NCI-H446 treated with DMSO at 0.1 percent for 48 hours (cell line): ENCODE measurements at places on chromosomes 12 and 14.

GRCh38 chr12:24921251-24922038, 27.5 kb downstream of the BCAT1 start:
- no peak for DNase-seq

DNA sequence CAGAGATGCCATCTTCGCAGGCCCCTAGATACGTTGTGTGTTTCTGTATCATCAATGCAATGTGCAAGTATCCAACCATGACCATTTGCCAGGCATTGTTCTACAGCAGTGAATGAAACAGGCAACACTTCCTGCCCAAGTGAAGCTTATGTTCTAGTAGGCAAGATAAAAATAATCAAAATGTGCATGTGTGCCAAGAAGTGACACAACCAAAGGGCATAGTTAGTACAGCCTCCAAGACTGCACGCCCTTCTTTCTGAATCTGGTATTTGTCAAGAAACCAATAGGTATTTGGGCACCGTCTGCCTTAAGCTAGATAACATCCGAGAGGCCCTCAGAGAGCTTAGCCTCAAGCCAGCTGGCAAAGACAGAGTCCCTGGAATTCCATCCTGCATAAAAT, 152.0 kb downstream of the TMEM132C start:
- DNase-seq: no peak

DNA sequence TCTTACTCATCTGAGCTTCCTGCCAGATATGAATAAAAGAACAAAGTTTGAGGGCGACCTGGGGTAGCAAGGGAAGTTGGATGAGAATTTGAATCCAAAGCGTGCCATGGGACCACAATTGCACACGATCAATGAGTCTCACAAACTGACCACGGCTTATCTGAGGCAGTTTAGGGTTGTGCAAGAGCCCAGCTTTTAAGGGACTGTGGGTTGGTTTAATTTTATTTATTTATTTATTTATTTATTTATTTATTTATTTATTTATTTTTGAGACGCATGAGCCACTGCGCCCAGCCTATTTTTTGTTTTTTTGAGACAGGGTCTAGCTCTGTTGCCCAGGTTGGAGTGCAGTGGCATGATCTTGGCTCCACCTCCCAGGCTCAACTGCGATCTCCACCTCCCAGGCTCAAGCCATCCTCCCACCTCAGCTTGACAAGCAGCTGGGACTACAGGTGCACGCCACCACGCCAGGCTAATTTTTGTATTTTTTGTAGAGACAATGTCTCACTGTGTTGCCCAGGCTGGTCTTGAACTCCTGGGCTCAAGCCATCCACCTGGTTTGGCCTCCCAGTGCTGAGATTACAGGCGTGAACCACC, 1.1 kb downstream of the AMDHD1 start:
- no peak for DNase-seq

GRCh38 chr14:36665887-36666415, 4.3 kb downstream of the PAX9 start:
- DNase-seq: no peak

- DNase-seq: no peak
Measured at GRCh38 chr14:60805841-60806430, 71.4 kb downstream of the MNAT1 start.

- no peak for DNase-seq
Measured at GRCh38 chr12:17235996-17236395, 630.0 kb upstream of the LMO3 start.

- no peak for DNase-seq
Measured at GRCh38 chr12:29589286-29589820, 91.9 kb upstream of the OVCH1 start.

- no peak for DNase-seq
Measured at GRCh38 chr12:46351138-46351537, 21.4 kb downstream of the SLC38A2 start.

- DNase-seq: no peak
Measured at GRCh38 chr12:123150275-123150743, 581 bp downstream of the PITPNM2 start.

- DNase-seq: no peak
Measured at GRCh38 chr12:125340791-125341190, 275.6 kb downstream of the AACS start.

- no peak for DNase-seq
Measured at GRCh38 chr12:26782372-26783130, 50.4 kb downstream of the ITPR2 start.

DNA sequence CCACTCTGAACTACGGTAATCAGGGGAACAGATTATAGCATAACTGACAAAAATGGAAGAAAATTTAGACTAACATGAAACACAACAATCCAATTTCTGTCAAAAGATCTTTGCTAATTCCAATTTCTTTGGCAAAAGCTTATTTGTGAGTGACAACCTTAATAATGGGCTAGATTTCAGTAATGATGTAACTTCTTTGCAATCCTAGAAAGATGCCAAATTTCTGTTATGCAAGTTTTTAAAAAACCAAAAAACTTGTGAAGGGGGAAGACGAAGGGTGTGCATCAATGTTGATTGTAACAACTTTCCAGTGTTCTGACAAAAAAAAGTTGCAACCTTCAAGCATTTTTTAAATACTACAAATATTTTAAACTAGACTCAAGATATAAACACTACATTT, 59.9 kb downstream of the DICER1 start:
- DNase-seq: no peak

DNA sequence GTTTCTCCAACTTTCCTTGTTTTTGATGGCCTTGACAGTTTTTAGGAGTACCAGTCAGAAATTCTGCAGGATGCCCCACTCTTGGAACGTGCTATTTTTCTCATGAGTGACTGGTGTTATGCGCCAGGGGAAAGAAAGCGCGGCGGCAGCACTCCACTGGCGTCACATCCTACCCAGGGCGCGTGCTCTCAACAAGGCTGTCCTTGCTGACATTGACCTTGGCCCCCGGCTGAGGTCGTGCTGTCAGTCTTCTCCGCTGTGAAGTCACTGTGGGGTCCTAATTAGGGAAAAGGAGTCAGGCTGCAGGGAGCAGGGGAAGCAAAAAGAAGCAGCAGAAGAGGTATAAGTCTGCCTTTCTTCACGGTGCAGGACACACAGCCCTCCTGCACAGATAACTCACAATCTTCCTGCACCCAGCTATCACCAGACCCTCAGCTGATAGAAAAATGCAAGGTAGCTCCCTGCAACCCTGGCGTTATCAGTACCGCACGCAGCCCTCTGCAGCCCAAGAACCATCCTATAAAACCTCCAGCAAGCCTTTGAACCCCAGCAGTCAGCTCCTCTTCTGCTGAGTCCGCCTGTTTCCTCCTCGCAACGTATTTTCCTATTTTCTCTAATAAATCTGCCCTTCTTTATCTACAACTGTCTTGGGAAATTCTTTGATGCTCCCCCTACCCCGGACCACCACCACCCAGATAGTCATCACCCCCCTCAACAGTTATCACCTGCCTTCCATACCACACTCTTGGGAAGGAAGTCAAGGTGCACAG, 48.0 kb upstream of the C14orf180 start:
- no peak for DNase-seq
